ENCODE measurements at places on chromosomes 1 and 21. TPM values are rescaled to one million over a fixed set of nuclear protein-coding genes. Genes with fewer than 3 reads are reported as not detected.

The RXFP4 gene
- total RNA-seq = not detected

DNA sequence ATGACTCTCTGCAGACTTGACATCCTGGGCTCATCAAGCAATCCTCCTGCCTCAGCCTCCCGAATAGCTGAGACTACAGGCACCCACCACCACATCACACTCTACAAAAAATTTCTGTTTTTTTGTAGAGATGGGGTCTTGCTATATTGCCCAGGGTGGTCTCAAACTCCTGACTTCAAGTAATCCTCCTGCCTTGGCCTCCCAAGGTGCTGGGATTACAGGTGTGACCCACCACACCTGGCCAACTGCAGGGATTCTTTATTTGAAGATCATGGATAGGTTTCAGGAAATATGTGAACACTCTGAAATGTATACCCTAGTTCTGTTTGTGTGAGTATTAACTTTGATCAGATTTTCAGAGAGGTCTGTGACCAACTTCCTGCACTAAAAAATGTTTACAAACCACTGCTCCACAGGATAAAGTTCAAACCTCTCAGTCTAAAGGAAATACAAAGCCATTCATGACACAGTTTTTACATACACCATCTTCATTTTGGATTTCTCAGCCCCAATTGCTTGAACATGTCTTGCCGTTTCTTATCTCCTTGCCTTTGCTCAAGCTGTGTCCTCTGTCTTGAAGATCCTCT is 252.3 kb upstream of the FGGY start:
- peaks cover 9% of the 10 kb centered on the region for H3K36me3 ChIP-seq
- peak overlapping the region; percentile 76 for H3K4me3 ChIP-seq
- peak overlapping the region; percentile 82 for H3K27ac ChIP-seq
- H3K27me3 ChIP-seq = no peaks in the 10 kb centered on the region
- no peak for DNase-seq
- peaks cover 53% of the 10 kb centered on the region for H3K4me1 ChIP-seq

DNA sequence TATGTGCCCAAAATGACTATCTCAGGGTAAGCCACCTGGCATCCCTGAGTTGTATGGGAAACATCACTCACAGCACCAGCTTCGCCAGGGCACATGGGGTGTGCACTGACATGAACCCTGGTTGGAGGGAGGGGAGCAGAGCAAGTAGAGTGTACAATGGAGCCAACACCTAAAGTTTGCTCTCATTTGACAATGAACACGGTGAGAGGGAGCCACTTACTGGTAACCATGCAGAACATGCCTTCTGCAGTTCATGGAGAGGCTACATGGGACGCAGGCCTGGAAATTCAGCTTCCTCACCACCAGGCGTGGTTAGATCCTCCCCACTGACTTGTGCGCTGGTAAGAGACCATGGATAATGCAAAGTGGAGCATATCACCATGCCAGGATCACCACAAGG is 10.0 kb upstream of the CPLANE2 start:
- H3K27ac ChIP-seq = no peak overlapping the region
- H3K4me1 ChIP-seq = peaks cover 11% of the 10 kb centered on the region
- H3K4me3 ChIP-seq = no peak overlapping the region
- no peaks in the 10 kb centered on the region for H3K36me3 ChIP-seq

DNA sequence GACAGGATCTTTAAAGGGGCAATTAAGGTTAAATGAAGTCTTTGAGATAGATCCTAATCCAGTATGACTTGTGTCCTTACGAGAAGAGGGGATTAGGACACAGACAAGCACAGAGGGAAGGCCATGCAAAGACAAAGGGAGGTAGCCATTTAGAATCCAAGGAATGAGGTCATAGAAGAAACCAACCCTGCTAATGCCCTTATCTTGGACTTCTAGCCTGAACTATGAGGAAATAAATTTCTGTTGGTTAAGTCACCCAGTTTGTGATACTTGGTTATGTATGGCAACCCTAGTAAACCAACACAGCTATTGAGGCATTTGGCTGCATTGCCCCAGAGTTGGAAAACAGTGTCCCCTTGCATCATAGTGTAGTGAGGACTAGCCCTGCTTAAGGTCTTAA is 121.3 kb downstream of the MAST2 start:
- peaks cover 38% of the 10 kb centered on the region for H3K4me1 ChIP-seq
- no peaks in the 10 kb centered on the region for H3K27me3 ChIP-seq
- no peak overlapping the region for H3K27ac ChIP-seq
- H3K36me3 ChIP-seq = no peaks in the 10 kb centered on the region
- H3K4me3 ChIP-seq = no peak overlapping the region

- no peak for DNase-seq
- H3K4me1 ChIP-seq = no peaks in the 10 kb centered on the region
- no peak overlapping the region for H3K4me3 ChIP-seq
- H3K27ac ChIP-seq = no peak overlapping the region
- peaks cover 19% of the 10 kb centered on the region for H3K27me3 ChIP-seq
Measured at GRCh38 chr1:162899422-162900146, 38.6 kb upstream of the CCDC190 start.

DNA sequence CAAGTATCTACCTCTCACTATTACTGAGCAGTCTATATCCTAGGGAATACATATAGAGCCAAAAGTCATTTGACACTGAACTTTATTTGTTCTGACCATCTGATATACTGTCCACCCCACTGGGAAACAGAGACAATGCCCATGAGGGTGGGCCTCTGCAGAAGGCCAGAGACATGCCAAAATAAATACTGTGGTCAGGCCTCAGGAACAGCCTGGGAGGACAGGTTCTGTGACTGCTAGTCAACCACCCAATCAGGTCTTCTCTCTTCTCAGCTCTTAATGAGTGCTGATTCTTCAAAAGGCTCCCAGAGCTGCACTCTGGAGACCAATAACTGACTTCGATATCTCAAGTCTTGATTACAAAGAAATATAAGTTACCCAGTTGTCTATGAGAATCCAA is 5.5 kb upstream of the ANKRD35 start:
- H3K36me3 ChIP-seq = no peaks in the 10 kb centered on the region
- H3K4me3 ChIP-seq = no peak overlapping the region
- DNase-seq = no peak
- no peak overlapping the region for H3K27ac ChIP-seq
- peaks cover 5% of the 10 kb centered on the region for H3K4me1 ChIP-seq

- no peak for DNase-seq
- H3K27ac ChIP-seq = no peak overlapping the region
- H3K27me3 ChIP-seq = no peaks in the 10 kb centered on the region
Measured at GRCh38 chr1:89905395-89906058, 84.7 kb downstream of the LRRC8D start.

- no peaks in the 10 kb centered on the region for H3K27me3 ChIP-seq
- no peaks in the 10 kb centered on the region for H3K36me3 ChIP-seq
- H3K27ac ChIP-seq = no peak overlapping the region
Measured at GRCh38 chr1:214379236-214379970, 98.4 kb downstream of the SMYD2 start.

DNA sequence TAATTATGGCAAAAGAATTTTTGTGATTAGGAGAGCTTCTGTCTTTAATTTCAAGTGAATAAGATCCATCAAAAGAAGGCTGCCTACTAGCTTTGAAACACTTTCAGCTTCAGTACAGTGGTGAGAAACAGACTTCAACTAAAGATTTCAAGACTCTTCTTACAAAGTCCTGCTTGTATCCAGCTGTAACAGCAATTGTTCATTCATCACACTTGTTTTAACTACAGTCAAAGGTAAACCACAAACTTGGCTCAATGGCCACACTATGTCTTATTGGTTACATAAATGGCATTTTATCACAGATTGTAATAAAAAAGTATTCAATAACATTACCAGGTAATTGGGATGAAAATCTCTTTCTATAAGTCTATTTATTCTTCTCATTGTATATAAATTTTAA is 59.2 kb downstream of the WARS2 start:
- peaks cover 3% of the 10 kb centered on the region for H3K4me1 ChIP-seq
- H3K27me3 ChIP-seq = no peaks in the 10 kb centered on the region
- DNase-seq = no peak
- no peak overlapping the region for H3K4me3 ChIP-seq
- H3K36me3 ChIP-seq = peaks cover 4% of the 10 kb centered on the region

GRCh38 chr1:223363057-223363855 is 720 bp downstream of the SUSD4 start:
- H3K4me1 ChIP-seq = peaks cover 8% of the 10 kb centered on the region
- H3K27ac ChIP-seq = no peak overlapping the region
- peaks cover 56% of the 10 kb centered on the region for H3K27me3 ChIP-seq

DNA sequence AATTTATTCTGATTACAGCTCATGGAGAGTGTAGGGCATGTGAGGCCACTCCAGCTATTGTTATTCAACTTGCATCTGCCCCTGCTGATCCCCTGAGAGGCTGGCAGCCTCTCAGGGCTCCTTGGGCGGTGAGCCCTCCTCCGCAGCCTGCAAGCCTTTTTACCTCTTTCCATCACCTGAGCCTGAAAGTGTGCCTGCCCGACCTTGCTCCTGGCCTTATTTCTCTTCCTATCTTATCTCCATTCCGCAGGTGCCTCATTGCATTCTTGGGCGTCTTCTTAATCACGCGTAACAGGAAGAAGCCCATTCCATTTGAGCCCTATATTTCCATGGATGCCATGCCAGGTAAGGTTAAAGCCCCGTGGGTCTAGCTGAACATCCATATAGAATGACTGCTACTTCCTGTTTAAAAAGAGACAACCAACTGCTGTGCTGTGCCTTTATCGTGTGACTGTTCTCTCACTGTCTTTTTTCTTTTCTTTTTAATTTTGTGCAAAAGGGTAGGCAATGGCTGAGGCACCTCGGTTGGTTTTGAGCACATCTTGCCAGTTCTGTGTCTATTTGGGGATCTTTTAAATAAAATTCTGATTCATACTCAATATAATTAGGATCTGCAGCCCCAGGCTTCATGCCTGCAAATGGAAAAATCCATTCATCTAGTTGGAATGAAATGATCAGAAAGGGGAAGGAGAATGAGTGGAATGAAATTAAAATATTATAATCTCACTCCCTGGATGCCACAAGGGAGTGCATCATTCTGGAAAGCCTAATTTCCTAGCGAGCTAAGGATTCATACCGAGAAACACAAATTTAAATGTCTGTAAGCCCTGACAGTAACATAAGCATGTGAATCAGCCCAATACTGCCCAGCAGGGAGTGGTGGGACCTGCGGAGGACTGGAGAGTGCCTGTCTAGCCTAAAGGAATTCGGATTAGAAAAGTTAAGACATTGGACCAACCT is 38.6 kb upstream of the RCAN3 start:
- no peak overlapping the region for H3K4me3 ChIP-seq
- H3K4me1 ChIP-seq = no peaks in the 10 kb centered on the region
- H3K36me3 ChIP-seq = peaks cover 16% of the 10 kb centered on the region
- H3K27me3 ChIP-seq = no peaks in the 10 kb centered on the region

The KRTAP20-4 gene
- not detected for total RNA-seq

The FCGR3B gene
- total RNA-seq = 2.7 TPM

- no peak for DNase-seq
- no peaks in the 10 kb centered on the region for H3K36me3 ChIP-seq
- H3K27me3 ChIP-seq = peaks cover 12% of the 10 kb centered on the region
- no peaks in the 10 kb centered on the region for H3K4me1 ChIP-seq
- no peak overlapping the region for H3K4me3 ChIP-seq
Measured at GRCh38 chr1:109846162-109846561, 64.5 kb upstream of the CSF1 start.

The TBX15 gene
- not detected for total RNA-seq

DNA sequence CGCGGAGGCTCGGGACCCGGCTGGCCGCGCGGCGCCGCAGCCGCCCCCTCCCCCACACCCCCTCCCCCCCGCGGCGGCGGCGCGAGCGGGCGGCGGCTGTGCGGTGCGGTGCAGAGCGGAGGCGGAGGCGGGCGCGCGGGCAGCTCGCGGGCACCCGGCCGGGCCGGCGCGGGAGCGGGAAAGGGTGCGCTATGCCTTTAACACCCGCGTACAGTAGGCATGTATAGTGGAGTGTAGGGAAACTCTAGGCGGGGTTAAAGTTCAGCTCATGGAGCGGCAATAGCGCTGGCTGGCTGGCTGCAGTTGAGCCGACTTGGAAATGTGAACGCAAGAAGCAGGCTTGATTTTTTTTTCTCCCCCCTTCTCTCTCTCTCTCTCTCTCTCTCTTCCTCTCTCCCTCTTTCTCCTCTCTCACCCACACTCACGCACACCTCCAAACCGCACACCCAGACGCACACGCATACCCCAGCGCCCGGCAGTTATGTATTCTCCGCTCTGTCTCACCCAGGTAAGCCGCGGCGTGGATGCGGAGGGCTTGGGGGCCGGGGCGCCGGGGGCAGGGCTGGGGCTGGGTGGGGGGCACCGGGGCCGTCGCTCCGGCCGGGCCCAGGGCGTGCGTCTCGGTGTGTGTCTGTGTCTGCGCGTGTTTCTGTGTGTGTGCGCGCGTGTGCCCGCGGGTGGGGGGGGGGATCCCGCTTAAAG is at the start of gene NFIA:
Gene NFIA (plus strand): TSS at position 251 of the 702 bp plus-strand sequence.
- H3K36me3 ChIP-seq = peaks cover 6% of the 10 kb centered on the region
- peak within 1 kb of the TSS; percentile 89 for H3K4me3 ChIP-seq
- H3K27ac ChIP-seq = no peak within 1 kb of the TSS
- peaks cover 8% of the 10 kb centered on the region for H3K27me3 ChIP-seq

GRCh38 chr1:5513846-5514526 is 478.2 kb downstream of the NPHP4 start:
- H3K4me3 ChIP-seq = no peak overlapping the region
- H3K27me3 ChIP-seq = peaks cover 24% of the 10 kb centered on the region
- DNase-seq = no peak
- no peaks in the 10 kb centered on the region for H3K36me3 ChIP-seq
- no peaks in the 10 kb centered on the region for H3K4me1 ChIP-seq

The IL20 gene
- total RNA-seq = not detected

All from natural killer cell treated with Interleukin-12 subunit alpha and Interleukin-12 subunit beta and Interleukin-15 and Interleukin-18, amount 100 ng/mL, for 72 hours (primary cell).